Activated T-cell treated with anti-CD3 and anti-CD28 coated beads for 4 hours (primary cell): ENCODE measurements at places on chromosomes 5 and 9.

- no peak for DNase-seq
Measured at GRCh38 chr9:27386571-27387091, 89.7 kb upstream of the EQTN start.

- DNase-seq = peak; percentile 45
Measured at GRCh38 chr9:113602126-113603047, 138.9 kb downstream of the RGS3 start.

DNA sequence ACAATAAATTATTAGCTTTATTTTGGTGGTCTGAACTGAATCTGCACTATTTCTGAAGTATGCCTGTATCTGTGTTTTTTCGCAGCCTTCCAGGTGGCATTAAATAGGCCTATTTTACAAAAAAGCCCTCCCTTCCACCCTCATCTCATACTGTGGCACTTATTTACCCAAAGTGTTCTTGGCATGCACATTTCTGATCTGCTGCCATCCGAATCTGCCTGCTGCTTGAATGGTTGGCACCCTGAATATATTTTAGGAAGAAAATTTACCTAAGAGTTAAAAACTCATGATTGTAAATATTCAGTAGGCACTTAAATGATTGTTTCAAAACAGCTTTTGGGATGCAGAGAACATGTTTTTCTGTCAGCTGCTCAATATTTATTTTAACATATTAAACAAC is 150.1 kb downstream of the SLC28A3 start:
- no peak for DNase-seq

DNA sequence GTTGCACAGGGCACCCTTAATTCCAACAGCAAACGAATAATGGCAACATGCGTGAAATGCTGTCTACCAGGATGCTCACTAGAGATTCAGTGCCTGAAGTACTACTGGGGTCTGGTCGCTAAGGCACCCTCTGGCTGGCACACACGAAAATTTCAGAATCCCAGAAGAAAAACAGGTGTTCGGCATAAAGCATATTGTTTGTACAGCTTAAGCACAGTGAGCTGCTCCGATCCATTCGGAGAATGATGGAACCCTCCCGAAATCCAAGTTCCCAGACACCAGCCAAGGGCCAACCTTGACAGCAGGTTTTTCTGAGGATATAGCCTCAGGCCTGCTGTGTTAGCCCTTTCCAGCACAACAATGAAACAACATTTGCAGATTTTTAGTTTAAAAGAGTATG is 61.4 kb upstream of the ALDH1B1 start:
- DNase-seq = no peak

GRCh38 chr5:59330680-59331079 is 562.8 kb downstream of the PDE4D start:
- DNase-seq = no peak

GRCh38 chr5:144960296-144960695 is 789.6 kb downstream of the KCTD16 start:
- no peak for DNase-seq
